ENCODE measurements at places on chromosomes 11 and 22. TPM values are rescaled to one million over a fixed set of nuclear protein-coding genes. Genes with fewer than 3 reads are reported as not detected.
A peak's percentile ranks its signal among the peaks of the same experiment; 100 is the strongest.

- DNase-seq = no peak
Observed at GRCh38 chr11:69337211-69337721, 43.3 kb downstream of the MYEOV start.

DNA sequence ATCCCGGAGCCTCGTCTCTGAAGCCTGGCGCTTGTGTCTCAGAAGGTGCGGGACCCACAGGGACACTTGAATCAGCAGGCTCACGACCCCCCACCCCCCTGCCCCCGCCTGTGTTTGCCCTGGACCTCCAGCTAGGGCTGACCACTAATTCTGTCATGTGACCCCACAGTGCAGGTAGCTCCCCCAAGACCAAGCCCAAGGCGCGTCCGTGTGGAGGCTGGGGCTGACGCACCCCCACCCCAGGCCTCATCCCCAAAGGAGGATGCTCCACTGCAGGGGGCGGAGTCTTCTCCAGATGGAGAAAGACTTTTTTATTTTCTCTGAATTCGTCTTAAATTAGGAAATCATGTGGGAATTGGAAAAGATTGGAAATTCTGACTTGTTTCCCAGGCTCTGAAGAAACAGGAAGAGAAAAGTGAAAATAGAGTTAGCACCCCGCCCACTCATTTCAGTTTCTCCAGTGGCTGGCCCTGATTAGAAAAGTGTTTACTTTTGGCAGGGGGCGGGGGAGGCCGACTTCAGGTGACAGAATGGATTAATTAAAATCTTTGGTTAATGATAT lies 1.0 kb upstream of the RELA start:
- DNase-seq = no peak

TMEM86A gene
- 1.7 TPM for total RNA-seq

HEPN1 gene
- not detected for total RNA-seq

DNA sequence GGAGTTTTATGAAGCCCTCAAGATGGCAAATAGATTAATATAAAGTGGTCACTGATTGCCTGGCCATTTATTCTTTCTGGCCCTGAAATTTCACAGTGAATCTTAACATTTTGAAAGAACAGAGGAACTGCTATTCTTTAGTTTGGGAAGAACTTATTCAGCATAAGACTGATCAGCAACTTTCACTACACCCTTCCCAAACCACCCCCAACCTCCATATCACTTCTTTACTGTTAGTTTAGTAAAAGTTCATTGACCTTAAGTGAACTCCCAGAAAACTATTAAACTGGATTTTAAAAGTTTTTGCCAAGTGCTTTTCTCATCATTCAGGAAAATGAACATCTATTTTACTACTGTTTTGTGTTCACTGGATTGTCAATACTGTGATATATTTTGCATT lies 77.4 kb downstream of the NARS2 start:
- no peak for DNase-seq

GAS2 gene
- 3.4 TPM for total RNA-seq

- DNase-seq = no peak
Observed at GRCh38 chr11:83024270-83024854, 47.3 kb downstream of the RAB30 start.

- DNase-seq = no peak
Observed at GRCh38 chr11:18615628-18616392, 16.2 kb downstream of the MISFA start.

DNA sequence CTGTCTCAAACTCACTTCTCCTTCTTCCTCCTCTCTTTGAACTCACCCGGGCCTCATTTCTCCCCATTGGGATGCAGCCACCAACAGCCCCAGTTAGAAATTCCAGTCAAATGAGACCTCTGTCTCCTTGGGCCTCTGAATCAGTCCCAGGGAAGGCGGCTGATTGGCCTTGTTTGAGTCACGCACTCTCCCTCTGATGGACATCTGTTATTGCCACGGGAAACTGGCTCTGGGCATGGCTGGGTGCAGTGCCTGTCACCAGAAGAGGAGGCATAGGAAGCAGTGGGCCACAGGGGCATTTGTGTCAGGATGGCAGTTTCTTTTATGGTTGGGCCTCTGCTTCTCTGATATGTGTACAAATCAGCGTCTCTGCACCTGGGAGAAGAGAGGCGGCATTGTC lies 9.6 kb upstream of the WNT11 start:
- DNase-seq = no peak

KRTAP5-2 gene
- total RNA-seq = not detected

DNA sequence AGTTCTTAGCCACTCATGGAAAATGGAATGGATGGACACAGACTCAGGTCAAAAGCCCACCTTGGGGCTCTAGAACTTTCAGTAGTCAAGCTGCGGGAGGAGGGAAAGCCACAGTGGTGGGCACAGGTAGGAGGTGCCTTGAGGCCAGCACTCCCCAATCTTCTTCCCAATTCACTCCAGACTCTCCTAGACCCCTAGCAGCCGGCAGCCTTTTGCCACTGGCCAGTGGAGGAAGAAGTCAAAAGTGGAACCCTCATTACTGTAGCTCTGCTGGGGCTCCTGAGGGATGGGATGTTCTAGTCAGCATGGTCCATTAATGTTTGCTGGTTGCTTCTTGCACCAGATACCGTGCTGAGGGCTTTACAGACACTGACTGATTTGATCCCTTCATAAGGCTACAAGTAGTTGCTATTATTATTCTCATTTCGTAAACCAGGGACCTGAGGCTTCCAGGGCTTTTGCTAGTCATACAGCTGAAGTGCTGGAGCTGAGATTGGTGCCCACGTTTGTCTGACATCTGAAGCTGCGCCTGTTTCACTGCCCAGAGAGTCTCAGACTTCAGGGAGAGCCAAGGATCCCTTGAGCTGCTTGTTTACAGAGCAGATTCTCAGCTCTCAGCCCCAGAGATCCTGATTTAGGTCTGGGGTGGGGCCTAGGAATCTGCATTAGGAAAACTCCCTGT lies 1.1 kb downstream of the UCP3 start:
- DNase-seq = no peak

DNA sequence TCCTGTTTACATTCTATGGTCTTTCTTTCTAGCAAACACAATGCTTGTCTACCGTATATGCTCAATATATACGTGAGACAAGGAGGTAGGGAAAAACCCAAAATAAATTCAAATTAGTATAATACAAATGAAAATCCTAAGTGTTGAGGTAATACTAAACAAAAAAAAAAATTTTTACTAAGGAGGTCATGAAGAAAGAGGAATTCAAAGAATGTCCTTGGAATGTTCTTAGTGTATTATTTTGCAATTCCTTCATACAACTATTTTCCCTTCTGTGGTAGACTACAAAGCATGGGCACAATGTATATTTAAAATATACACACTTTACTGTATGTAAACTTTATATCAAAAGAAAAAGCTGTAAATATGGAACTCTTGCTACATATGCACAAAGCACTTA lies 36.4 kb downstream of the PIK3C2A start:
- no peak for DNase-seq

DNA sequence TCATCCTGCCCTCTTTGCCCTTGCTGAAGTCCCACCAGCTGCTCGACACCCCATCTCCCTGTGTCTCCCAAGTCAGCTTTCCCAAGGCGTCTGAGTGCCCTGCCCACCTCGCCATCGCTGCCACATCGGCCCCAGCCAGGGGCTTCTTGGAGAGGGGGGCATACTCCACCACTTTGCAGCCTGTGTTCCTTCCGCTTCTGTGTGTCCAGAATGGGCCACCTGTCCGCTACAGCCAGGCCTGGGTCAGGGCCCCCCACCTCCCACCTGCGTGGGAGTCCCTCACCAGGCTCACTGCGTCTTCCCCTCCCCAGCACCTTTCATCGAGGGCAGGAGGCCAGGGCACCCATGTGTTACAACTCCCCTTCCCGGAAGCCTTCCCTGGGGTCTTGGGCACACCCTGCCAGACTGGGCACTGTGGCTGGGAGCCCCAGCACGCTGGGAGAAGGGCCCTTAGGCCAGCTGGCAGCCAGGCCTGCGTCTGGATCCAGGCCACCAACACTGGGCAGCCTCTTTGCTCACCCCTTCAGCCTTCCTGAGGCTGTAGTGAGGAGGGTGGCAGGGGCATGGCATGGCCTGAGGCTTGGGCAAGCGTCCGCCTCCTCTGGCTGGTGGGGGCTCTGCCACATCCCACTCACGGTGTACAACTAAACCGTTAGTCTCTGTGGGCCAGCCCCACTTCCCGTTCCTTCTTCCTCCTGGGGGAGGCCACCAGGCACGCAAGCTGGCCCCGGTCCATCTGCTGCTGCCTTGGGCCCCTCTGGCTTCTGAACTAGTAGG lies 13.4 kb downstream of the CPT1A start:
- no peak for DNase-seq

SMTNL1 gene
- total RNA-seq = not detected

PNPLA3 gene
- 31.2 TPM for total RNA-seq

- DNase-seq = no peak
Observed at GRCh38 chr11:75503531-75504099, 22.1 kb downstream of the GDPD5 start.

CECR2 gene
- 34.6 TPM for total RNA-seq

DNA sequence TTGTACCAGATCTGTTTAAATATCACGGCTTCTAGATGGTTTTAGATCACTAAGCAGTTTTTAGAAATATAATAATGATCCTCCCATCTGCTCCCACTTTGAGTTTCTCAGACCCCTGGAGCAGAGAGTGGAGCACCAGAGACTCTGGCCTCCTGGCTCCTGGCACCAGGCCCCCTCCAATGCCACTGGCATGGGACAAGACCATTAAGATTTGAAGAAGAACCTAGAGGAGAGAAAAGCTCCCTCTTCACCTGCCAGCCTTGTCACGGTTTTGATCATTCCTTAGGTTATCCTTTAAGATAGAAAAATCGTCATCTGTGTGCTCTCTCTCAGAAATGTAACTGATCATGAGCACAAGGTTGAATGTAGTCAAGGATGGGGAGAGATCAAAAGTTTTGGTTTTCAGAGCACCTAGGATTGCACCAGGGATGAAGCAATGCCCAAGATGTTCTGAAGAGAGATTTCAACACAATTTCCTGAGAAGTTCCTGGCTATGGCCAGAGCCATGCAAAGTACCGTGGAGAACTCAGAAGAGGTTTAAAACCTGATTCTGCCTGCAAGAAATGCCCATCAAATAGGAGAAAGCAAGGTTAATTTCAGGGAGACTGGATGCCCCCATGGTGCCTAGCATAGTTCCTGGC lies 22.2 kb downstream of the IL10RA start:
- no peak for DNase-seq

- no peak for DNase-seq
Observed at GRCh38 chr11:28922386-28922981, 814.3 kb downstream of the METTL15 start.

- no peak for DNase-seq
Observed at GRCh38 chr22:44661659-44662569, 40.1 kb upstream of the PRR5 start.

DNA sequence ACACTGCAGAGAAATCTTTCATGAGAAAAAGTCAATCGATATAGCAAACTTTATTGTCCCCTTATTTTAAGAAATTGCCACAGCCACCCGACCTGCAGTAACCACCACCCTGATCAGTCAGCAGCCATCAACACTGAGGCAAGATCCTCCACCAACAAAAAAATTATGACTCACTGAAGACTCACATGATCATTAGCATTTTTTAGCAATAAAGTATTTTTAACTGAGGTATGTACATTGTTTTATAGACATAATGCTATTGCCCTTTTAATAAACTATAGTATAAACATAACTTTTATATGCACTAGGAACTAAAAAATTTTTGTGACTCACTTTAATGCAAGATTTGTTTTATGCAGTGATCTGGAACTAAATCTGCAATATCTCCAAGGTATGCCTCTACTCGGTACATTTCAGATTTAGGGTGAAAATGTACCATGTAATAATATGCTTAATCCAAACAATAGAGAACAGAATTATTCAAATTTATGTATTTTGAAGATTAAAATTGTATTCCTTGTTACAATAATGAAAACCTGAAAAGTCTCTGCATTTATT lies 79.2 kb upstream of the CEP126 start:
- no peak for DNase-seq

DNA sequence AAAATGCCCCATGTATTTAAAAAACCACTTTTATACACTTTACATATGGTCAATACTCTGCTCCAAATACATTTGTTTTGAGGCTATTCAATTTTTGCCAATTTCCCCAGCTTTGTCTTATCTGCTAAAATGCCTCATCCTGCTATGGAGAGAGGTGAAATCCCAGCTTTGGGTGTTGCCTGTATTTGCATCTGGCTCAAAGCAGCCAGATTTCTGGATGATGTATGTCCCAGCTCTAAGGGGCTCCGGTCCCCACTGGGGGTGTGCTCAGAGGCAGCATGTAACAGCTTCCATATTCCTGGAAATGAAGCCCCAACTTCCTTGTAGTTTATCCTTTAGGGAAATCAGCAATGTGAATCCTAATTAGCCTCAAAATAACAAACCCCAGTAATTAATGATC lies 59.5 kb downstream of the WT1 start:
- no peak for DNase-seq

ZFPL1 gene
- total RNA-seq = 35.7 TPM

SCGB1A1 gene
- not detected for total RNA-seq

- peak; percentile 85 for DNase-seq
Observed at GRCh38 chr11:78045851-78046485, 17.7 kb upstream of the THRSP start.

IFITM10 gene
- total RNA-seq = not detected

- no peak for DNase-seq
Observed at GRCh38 chr11:112298535-112298934, 37.9 kb upstream of the PLET1 start.
